ENCODE measurements at places on chromosomes 16 and 17. TPM values are rescaled to one million over a fixed set of nuclear protein-coding genes. Genes with fewer than 3 reads are reported as not detected.

DNA sequence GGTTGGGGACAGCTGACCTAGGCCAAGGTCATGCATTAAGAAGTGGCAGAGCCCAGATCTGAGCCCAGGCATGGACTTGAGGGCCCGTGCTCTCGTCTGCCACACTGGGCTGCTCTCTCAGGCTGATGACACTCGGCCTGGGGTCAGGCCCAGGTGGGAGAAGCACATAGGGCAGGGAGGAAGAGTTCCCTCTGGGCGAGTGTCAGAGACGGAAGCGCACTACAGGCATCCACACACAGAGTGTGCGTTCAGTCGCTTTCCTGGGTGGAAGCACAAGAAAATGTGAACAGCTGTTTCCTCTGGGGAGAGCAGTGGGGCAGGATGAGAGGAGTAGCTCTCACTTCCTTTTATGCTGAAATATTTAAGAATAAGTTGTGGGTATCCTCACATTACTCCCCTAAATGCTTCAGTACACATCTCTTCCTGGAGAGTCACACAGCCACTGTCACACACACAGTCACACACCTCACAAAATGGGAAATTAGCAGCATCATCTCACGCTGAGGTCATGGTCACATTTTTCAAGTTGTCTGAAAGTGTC is 59.7 kb downstream of the B9D1 start:
- no peak overlapping the region for H3K27ac ChIP-seq
- H3K27me3 ChIP-seq: no peaks in the 10 kb centered on the region
- no peaks in the 10 kb centered on the region for H3K4me1 ChIP-seq
- no peak overlapping the region for H3K4me3 ChIP-seq

DNA sequence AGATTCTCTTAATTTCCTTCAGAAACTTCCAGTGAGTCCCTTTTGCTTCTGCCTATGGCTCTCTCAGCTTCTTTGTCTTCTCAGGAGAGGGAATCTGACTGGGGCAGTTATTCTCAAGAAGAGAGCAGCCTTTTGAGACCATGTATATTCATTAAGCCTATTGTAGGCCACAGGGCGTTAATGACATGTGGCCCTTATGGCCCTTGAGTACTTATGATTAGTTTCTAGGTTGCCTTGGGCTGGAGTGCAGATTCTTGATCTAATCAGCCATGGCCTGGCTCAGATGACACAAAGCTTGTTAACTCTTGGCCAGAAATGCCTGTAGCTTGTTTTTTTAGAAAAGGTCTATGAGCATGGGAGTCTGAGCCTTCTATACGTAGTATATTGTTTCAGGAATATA is 17.4 kb downstream of the MFSD11 start:
- no peaks in the 10 kb centered on the region for H3K4me1 ChIP-seq
- DNase-seq: no peak
- no peak overlapping the region for H3K27ac ChIP-seq
- H3K27me3 ChIP-seq: no peaks in the 10 kb centered on the region
- no peak overlapping the region for H3K4me3 ChIP-seq

- no peaks in the 10 kb centered on the region for H3K4me1 ChIP-seq
- H3K36me3 ChIP-seq: no peaks in the 10 kb centered on the region
- H3K27me3 ChIP-seq: no peaks in the 10 kb centered on the region
- DNase-seq: peak; percentile 58
- peak overlapping the region; percentile 72 for H3K4me3 ChIP-seq
These were observed 652 bp upstream of the SLC25A19 start for GRCh38 chr17:75289832-75290337.

GRCh38 chr17:46199379-46199778 is 6.2 kb upstream of the KANSL1 start:
- no peaks in the 10 kb centered on the region for H3K4me1 ChIP-seq
- H3K27me3 ChIP-seq: no peaks in the 10 kb centered on the region
- no peak overlapping the region for H3K4me3 ChIP-seq
- no peak for DNase-seq

- DNase-seq: no peak
- no peak overlapping the region for H3K27ac ChIP-seq
- no peaks in the 10 kb centered on the region for H3K36me3 ChIP-seq
These were observed 1.2 kb upstream of the FGF11 start for GRCh38 chr17:7437950-7438614.

GRCh38 chr16:69725480-69726312 is 664 bp downstream of the NQO1 start:
- peak overlapping the region; percentile 75 for H3K27ac ChIP-seq
- peak overlapping the region; percentile 60 for H3K4me3 ChIP-seq
- no peaks in the 10 kb centered on the region for H3K27me3 ChIP-seq
- no peaks in the 10 kb centered on the region for H3K36me3 ChIP-seq
- no peak for DNase-seq

DNA sequence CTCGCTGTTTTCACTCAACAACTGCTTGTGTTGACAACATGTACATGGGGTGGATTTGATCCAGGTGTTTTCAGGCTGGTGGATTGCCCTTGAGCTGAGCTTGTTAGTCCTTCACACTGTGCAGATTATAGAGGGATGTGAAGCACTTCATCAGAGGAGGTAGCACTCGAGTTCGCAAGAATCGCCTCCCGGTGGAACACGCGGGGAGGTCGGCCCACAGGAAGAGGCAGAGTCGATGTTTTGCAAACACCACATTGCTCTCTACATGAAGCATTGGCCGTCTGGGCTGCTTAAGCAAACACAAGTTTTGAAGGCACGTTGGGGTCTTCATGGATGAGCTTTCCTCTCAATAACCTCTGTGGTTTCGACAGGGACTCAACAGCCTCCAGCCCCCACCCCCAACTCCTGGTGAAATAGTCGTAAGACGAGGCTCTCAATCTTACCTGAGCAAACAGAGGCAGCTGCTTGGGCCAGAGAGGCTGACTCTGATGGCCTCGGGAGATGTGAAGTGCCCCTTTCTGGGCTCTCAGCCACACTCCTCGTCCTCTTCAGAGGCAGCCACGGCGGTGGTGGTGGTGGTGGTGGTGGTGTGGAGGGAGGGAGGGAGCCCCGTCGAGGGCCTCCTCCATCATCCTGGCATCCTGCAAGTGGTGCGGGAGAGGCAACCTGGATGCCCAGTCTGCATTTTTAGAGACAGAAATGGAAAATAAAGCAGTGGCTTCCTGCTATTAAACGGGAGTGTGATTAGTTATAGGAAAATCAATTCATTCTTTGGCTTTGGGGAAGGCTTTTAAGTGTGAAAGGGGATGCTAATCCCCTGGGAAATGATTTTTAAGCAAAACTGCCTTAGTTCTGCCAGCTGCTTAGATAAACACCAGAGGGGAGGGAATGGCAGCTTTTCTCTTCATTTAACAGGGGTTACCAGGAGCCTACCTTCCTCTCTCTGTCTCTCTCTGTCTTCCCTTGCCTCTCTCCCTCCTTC is 552.5 kb upstream of the EEF2KMT start:
- no peaks in the 10 kb centered on the region for H3K36me3 ChIP-seq
- no peak overlapping the region for H3K27ac ChIP-seq
- no peak for DNase-seq
- no peaks in the 10 kb centered on the region for H3K4me1 ChIP-seq
- no peak overlapping the region for H3K4me3 ChIP-seq

DNA sequence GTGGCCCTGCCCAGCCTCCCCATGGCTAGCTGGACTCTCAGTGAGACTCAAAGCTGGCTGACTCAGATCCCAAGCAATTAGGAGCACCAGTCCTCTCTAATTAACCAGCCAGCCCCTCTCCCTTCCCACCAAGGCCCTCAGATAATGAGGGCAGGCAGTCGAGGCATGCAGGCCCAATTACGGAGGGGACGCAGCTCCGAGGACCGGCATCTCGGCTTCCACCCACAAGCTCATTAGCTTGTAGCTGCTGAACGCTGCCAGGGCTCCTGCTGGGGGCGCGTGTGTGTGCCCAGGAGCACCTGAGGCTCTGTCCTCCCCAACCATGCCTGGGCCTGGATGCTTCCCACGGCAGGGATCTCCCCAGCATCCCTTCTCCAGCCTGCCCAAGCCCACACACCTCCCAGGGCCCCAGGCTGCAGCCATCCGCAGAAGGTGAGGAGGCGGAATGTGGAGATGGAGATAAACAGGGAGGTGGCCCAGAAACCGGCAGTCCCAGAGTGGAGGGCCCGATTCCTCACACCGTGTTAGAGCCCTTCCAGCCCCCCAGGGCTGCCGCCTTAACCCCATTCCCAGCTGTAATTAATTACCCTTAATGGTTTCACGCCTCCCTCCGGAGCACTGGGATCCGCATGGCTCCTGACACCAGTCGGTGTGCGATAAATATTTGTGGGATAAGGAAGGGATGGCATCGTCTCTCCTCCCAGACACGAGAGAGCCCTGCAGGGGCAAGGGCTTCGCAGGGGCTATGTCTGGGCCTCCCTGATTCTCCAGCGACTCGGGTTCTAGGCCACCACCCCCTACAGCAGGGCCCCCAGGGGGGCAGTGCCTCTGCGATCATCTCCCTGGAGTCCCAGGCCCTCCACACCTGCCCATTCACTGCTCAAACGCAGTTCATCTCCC is 42.2 kb downstream of the RPH3AL start:
- no peak overlapping the region for H3K27ac ChIP-seq
- H3K36me3 ChIP-seq: no peaks in the 10 kb centered on the region
- no peak for DNase-seq
- H3K4me1 ChIP-seq: no peaks in the 10 kb centered on the region
- no peak overlapping the region for H3K4me3 ChIP-seq
- H3K27me3 ChIP-seq: no peaks in the 10 kb centered on the region

DNA sequence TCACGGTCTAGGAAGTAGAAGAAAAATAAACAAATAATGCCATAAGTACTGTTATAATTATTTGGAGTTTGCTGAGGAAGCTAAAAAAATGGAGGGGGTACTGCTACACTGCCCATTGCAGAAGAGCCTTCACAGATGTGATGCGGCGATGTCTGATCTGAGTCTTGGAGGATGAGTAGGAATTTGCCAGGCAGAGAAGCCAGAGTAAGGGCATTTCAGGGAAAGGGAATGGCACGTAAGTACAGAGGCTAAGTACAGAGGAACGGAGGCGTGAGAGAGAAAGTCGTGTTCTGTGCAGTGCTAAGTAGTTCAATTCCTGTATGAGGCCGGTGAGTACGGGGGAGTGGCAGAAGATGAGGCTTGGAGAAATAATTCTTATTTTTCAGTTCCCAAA is 741 bp upstream of the GRB2 start:
- H3K36me3 ChIP-seq: no peaks in the 10 kb centered on the region
- peak overlapping the region; percentile 99 for H3K4me3 ChIP-seq
- H3K4me1 ChIP-seq: peaks cover 39% of the 10 kb centered on the region
- peak overlapping the region; percentile 65 for H3K27ac ChIP-seq

DNA sequence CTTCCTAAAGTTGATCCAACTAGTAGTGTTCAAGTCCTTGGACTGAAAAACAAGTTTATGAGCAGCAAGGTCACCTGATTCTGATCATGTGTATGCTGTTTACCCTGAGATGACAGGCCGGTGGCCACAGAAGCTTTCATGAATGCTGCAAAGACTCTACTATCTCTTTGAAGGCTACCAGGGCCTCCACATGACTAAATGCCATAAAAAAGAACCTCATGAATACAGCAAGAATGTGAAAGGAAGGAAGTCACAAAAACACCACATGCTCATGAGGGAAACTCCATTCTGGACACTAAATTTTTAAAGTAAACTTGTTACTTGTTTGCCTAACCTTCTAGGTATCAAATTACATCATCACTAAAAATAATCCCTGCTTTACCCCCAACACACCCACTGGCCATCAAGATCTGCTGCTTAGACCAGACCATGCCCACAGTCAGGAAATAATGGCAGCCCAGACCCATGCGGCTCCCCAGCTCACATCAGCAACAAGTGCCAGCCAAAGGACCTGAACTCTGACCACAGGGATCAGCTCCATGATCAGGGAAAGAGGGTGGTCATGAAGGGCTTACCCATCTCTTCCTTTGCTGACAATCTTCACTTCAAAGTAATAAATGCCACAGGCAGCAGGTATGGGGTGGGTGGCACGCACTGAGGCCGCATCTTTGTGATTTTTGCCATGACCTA is 1.4 kb downstream of the RANBP10 start:
- peaks cover 23% of the 10 kb centered on the region for H3K4me1 ChIP-seq
- peak overlapping the region; percentile 100 for H3K4me3 ChIP-seq
- H3K27me3 ChIP-seq: no peaks in the 10 kb centered on the region
- no peak for DNase-seq
- peaks cover 40% of the 10 kb centered on the region for H3K36me3 ChIP-seq
- peak overlapping the region; percentile 92 for H3K27ac ChIP-seq

- no peak overlapping the region for H3K27ac ChIP-seq
- H3K4me1 ChIP-seq: no peaks in the 10 kb centered on the region
These were observed 1.8 kb upstream of the HEATR6 start for GRCh38 chr17:60080545-60080944.

DNA sequence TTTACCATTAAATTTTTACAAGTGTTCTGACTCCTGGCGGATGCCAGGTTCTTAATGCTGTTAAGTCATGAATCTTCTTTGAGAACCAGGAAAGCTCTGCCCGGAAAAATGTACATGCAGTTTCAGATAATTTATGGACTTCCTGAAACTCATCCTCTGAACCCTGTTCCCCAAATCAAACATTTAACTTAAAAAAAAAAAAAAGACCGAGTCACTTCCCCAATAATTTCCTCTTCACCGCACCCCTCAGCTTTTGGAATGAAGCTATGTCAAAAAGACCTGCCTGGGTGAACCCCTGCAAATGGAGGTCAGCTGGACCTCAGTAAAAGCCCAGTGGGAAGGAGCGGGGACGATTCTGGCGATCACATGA is 15.0 kb downstream of the ZNF232 start:
- H3K4me3 ChIP-seq: peak overlapping the region; percentile 16
- no peak overlapping the region for H3K27ac ChIP-seq
- H3K36me3 ChIP-seq: peaks cover 33% of the 10 kb centered on the region
- no peaks in the 10 kb centered on the region for H3K27me3 ChIP-seq

DNA sequence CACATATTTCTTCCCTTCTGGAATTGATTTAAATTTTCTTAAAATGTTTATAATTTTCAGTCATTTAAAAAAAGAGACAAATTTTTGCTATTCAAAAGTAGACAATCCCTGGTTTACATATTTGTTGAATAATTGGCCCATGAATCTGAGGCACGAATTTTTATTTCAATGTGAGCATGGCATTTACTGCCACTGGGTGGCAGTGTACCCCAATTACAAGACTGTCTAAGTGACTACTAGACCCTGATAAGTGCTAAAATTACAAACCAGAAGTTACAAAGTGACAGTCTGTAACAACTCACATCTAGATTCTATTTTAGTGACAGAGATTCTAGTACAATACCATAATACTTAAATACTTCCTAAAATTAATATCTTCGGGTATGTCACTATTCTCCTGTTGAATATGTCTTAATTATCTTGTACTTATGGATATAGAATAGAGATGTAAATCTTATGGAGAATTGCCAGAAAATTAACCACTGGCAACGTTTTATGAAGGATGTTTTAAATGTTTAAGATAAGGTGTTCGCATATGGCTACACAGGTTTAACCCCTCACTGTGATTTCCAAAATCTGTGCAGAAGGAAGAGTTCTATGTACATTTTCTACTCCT is 235.8 kb downstream of the MAP2K4 start:
- no peaks in the 10 kb centered on the region for H3K36me3 ChIP-seq
- DNase-seq: no peak
- no peaks in the 10 kb centered on the region for H3K4me1 ChIP-seq
- H3K4me3 ChIP-seq: no peak overlapping the region
- H3K27me3 ChIP-seq: no peaks in the 10 kb centered on the region

- no peaks in the 10 kb centered on the region for H3K27me3 ChIP-seq
- no peak overlapping the region for H3K4me3 ChIP-seq
- no peak overlapping the region for H3K27ac ChIP-seq
- H3K36me3 ChIP-seq: peaks cover 48% of the 10 kb centered on the region
- peak; percentile 47 for DNase-seq
- H3K4me1 ChIP-seq: no peaks in the 10 kb centered on the region
These were observed 21.7 kb downstream of the PRMT7 start for GRCh38 chr16:68332411-68333121.

METTL2A gene
- 11.3 TPM for total RNA-seq

SLC47A1 gene
- total RNA-seq: 31.4 TPM

GSG1L gene
- not detected for total RNA-seq

TBC1D3I gene
- not detected for total RNA-seq

SLC5A10 gene
- not detected for total RNA-seq

KRT33A gene
- total RNA-seq: not detected

Measured in tibial nerve (tissue), 4 donors.